ENCODE measurements at places on chromosomes 6 and 20. TPM values are rescaled to one million over a fixed set of nuclear protein-coding genes. Genes with fewer than 3 reads are reported as not detected.

- no peak for DNase-seq
Observed at GRCh38 chr20:32287231-32287638, 9.8 kb downstream of the KIF3B start.

CLDN20 gene
- polyA plus RNA-seq, result not detected

BMP2 gene
- 3.3 TPM for polyA plus RNA-seq

NKAPL gene
- polyA plus RNA-seq, result 1.8 TPM

SRMS gene
- polyA plus RNA-seq, result 0.04 TPM

DNA sequence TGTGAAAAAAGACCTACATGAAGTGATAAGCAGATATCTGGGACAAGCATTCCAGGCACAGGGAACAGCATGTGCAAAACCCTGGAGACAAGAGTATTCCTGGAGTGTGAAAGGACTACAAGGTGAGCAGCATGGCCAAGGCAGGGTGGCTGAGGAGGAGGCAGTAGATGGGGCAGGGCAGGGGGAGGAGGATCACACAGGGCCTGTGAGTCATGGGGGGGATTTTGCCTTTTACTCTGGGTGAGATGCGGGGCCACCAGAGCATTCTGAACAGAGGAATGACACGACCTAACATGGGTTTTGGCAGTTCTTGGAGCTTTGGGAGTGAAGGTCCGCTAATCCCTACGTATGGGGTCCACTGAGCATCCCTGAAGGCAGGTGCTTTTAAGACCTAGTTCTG, 69.8 kb upstream of the CCN6 start:
- no peak for DNase-seq

Measured in foreskin keratinocyte (primary cell).